ENCODE measurements at places on chromosomes 7 and 10.

DNA sequence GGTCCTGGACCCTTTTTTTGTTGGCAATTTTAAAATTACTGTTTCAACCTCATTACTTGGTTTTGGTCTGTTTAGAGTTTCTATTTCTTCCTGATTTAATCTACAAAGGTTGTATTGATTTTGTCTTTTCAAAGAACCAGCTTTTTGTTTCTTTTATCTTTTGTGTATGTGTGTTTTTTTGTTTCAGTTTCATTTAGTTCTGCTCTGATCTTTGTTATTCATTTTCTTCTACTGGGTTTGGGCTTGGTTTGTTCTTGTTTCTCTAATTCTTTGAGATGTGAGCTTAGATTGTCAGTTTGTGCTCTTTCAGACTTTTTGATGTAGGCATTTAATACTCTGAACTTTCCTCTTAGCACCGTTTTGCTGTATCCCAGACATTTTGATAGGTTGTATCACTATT is 8.5 kb upstream of the MRPS33 start:
- no peak for DNase-seq

- DNase-seq = no peak
These were observed 42.6 kb upstream of the GSAP start for GRCh38 chr7:77458786-77459185.

DNA sequence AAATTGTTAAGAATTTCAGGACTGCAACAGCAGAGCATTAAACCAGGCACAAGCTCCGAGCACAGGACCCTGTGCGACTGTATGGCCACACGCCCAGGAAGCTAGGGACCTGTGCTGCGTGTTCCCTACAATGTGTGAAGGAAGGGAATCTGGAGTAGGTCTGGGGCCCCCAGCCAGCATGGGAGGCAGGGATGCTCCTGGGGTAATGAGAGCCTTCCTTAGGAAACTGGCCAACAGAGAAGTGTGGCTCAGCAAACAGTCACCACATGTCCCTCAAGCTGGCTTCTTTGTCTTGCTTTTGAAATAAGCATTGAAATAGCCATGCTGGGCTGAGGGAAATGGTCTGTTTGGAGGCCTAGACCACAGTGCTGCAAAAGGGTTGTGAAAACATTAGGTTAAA is 8.2 kb downstream of the BLNK start:
- no peak for DNase-seq

DNA sequence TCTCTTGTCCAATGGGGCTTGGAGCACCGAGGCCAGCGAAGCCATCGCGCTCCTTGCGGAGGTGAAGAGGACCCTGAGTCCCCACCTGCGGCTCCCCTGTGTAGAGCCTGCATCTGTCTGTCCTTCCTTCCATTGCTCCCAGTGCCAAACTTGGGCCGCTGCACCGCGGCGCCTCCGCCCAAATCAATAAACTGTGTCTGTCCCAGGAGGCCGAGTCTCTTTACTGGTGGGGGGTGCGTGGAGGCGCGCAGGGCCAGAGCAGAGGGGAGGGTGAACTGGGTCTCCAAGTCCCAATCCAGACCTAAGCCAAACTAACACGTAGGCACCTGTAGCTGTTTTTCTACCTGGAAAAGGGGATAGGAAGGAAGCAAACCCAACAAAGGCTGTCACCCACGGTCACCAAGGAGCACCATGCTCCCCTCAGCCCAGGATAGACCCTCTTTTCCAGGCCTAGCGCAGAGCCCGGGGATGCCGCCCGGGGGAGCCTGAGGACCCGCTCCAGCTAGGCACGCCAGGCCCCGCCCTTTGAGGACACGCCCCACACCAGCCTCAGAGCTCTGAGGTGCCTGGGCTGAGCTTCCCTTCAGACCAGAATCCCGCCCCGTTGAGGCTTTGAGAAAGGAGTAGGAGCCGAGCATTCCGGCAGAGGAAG is 1.2 kb upstream of the CHAT start:
- no peak for DNase-seq

DNA sequence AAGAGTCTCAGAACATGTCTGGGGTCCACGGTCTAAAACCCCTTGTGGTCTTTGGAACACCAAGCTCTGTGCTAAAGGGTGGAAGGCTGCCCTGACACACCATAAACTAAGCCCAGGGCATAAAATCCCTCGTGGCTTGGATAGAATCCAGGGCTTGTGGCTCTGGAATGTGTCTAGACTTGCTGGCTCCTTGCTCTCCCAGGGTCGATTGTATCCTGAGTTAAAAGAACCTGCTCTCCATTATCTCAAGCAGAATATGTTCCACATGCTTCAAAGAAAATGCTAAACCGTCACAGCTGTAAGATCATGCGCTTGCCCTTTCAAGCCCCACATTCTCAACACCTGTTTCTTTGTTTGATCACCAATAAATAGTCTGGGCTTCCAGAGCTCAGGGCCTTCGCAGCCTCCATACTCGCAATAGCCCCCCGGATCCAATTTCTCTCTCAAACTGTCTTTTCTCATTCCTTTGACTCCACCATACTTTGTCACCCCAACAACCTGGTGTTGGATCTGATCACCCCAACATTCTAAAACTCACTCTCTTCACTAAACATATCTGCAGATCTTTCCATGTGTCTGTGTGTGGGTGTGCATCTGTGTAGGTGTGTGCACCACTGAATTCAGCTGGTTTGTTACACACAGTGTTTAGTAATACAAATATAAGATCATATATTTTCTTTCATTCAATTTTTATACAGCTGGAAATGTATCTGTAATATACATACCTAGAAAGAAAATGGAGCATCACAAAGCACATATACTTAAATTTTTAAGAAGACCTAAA is 238.5 kb downstream of the ZMYND11 start:
- DNase-seq = no peak

DNA sequence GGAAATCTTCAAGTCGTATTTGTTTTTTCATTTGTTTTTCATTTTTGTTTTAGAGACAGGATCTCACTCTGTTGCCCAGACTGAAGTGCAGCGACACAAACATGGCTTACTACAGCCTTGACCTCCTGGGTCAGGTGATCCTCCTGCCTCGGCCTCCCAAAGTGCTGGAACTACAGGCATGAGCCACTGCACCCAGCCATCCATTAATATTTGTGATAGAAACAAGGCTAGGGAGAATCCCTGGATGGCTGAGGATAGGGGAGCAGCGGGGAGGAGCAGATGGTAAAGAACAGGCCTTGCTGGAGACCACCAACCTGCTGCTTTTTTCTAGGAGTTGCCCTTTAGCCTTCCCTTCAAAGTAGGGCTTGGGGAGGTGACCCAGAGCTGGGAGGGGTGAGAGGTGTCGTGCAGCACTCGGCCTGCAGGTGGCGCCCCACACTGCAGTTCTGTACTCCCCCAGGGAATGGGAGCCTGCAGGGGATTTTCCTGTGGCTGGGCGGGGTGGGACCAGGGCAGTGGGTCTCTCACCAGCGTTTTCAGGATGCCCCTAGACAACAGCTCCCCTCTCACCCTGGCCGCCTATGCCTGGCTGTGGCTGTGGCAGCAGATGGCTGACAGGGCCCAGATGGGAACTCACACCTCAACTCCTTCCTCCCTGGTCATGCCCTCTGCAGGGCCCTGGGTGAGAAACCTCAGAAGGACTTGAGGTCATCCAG is 12.6 kb upstream of the CDH23 start:
- DNase-seq = peak; percentile 52

DNA sequence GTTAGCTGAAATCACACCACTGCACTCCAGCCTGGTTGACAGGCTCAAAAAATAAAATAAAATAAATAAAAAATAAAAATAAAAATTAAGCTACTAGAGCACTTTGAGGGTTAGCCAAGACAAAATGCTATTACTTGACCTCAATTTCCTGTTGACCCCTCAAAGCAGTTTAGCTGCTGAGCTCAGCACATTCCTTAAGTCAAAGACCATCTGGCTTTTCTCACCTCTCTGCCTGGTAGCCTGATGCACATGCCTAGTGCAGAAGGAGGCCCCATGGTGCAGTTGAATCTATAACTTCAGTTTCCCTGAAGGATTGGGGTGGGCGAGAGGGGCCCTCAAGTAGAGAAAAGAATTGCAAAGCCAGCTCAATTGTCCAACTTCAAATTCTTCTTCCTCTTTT is 211.1 kb upstream of the GALNT17 start:
- DNase-seq = no peak

DNA sequence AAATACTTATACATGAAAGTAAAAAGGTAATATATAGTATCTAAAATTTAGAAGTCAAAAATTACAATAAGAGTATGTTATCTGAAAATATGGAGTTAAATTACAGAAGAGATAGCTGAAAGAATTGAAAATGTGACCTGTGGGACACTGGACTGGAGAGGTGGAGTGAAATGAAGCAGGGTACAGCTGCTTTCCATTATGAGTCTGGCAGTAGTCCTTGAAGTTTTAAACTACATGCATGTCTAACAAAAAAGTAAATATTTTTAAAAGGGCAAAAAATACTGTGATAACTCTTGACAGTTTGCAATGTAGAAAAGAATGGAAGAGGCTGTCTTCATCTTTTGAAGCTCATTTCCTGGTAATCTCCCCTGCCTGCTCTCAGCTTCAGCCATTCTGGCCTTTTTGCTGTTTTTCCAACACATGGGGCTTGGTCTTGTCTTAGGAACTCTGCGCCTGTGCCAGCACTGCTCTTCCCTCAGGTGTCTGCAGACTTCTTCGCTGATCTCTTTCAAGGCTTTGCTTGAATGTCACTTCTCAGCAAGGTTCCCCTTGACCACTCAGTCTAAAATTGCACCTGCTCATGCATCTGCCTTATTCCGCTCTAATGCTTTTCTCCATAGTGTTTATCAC is 36.9 kb downstream of the PTPRZ1 start:
- DNase-seq = no peak

DNA sequence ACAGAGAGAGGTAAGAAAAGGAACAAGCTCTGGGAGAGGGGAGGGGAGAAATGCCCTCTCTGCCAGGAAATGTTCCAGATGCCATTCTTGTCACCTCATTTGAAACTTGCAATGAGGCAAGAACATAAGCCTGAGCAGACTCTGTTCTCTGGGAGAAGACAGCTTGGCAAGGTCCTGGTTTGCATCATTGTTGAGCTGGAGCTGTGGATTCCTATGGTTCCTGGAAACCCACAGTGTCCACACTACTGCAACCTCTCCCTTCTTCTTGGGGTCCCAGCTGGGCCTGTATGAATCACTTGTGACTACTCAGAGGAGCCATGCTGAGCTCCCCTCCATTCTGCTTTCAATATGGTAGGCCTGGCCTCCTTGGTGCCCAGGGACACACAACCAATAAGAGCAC is 60.8 kb upstream of the HECTD2 start:
- no peak for DNase-seq

DNA sequence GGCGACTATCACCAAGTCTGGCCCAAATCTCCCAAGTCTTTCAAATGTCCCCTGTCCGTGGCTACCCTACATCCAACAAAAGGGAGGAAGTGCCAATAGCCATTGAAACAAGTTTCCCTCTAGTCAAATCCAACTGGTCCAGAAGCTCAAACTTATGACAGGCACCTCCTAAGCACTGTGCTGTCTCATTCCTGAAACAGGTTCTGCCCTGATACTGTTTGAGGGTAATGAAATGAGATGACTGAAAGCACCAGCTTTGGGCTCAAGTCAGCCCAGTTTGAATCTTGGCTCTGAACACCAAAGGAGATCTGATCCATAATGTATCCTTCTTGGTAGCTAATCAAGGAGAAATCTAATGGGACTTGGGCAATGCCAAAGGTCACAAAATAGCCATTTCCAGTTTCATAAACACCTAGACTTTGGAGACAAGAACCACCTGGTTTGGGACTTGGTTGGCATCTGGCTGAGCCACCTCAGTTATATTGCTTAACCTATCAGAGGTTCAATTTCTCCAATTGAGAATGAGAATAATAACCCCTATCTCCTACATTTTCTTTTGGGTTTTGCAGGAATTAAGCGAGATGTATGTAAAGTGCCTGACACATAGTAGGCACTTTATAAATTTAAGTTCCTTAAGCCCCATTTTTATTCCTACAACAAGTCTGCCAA is 34.7 kb upstream of the ARID5B start:
- DNase-seq = no peak

- DNase-seq = no peak
These were observed 34.7 kb downstream of the IMMP2L start for GRCh38 chr7:111527545-111527944.

GRCh38 chr10:21047511-21047910 is 150.4 kb upstream of the NEBL start:
- no peak for DNase-seq

DNA sequence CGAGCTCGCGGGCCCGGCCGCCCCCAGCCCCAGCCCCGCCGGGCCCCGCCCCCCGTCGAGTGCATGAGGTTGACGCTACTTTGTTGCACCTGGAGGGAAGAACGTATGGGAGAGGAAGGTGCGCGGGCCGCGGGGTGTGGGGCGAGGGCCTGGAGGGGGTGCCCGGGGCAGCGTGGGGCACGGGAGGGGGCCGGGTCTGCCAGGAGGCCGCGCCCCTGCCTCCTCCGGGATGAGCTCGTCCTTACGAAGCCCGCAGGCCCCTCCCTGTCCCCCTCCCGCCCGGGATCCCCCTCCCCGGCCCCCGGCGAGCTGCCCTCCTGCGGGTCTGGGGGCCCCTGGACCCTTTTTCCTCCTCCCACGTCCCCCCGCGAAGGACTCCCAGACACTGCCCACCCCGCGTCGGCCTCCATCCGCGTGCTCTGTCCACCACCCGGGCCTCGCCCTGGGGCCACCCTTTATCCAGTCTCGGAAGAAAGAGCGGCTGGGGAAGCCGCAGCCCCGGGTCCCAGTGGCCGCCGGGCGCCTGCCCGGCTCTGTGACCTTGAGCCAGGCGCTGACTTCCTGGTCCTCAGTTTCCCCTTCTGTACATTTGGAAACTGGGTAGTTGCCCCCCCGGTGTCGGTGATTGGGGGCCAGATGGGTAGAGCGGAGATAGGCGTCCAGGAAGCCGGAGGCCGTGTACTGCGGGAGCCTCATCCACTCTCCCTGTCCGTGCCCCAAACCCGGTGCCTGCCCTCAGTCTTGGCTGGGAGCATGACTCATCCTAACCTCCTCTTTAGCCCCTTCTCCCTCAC is 521 bp downstream of the LIMK1 start:
- peak; percentile 57 for DNase-seq
